Adrenal gland (tissue), 19 donors: ENCODE measurements at places on chromosomes 11 and 22. TPM values are rescaled to one million over a fixed set of nuclear protein-coding genes. Genes with fewer than 3 reads are reported as not detected.
A peak's percentile ranks its signal among the peaks of the same experiment; 100 is the strongest.

Gene SYTL2
- 9.2 TPM for total RNA-seq

DNA sequence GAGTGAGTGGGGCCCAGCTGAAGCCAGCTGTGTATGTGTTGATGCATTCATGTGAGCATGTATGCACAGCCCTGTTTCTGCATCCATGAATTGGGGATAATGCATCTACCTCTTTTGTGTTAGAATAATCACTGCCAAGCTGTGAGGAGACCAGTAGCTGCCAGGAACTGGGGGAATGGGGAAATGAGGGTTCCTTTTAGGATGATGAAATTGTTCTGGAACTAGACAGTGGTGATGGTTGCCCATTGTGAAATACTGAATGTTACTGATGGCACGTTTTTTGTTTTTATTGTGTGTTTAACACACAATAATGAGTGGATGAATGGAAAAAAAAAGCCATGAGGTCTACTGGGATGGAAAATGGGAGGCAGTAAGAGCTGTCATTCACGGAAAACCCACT lies 45.3 kb upstream of the WNT11 start:
- DNase-seq: no peak

Gene BTBD18
- not detected for total RNA-seq

DNA sequence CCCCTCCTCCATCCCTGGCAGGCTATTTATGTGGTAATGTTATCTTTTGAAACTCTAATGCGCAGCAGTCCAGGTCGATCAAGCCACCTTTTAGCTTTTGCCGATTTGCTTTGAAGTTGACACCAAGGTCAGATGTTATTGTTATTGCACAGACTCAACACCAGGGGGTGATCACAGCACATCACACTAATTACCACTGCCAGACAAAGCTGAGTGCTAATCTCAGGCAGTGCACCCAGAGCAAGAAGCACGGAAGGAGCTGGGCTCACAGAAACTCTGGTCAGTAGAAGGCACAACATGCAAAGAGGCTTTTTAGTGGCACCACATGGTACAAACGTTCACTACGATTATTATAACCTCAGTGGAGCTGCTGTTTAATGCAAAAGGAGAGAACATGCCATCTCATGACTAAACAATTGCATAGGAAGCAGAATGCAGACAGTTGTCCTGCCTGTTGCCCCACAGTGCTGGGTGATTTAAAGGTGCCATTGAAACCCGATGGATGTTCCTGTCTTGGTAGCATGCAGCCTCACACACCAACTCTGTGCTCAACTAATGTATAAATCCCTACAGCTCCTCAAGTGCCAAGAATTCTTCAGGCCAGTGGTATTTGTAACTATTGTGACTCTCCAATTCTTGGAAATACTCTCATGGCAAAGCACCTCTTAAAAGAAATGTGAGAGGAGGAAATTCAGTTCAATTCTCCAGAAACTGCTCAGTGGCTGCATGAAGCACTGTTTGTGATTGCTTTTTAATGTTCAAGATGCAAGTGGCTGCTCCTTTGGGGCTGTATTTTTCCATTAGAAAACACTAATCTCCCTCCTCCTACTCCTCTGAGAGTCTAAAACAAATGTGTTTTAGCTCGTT lies 353.9 kb upstream of the DDI1 start:
- DNase-seq: peak; percentile 66

Gene MOGAT2
- not detected for total RNA-seq

- no peak for DNase-seq
These were observed 19.2 kb upstream of the ADSL start for GRCh38 chr22:40326905-40327735.

DNA sequence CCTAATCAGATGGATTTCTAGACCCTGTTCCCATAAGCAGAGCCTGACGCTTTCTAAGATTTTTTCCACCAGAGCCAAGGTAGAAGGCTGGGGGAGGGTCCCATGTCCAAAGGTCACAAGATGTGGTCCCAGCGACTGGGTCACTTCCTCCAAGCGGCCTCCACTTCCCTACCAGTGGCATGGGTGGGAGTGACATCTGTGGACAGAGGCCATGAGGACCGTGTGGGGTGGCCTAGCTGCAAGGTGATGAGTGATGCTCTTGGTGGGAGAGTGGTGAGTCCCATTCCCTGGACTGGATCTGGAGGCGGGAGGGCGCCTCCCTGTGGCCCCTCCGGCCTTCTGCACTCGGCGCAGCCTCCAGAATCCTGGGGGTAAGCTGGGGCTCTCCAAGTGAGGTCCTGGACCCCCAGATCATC lies 32.4 kb upstream of the PRR5 start:
- DNase-seq: no peak

Gene MUC5AC
- total RNA-seq: not detected

DNA sequence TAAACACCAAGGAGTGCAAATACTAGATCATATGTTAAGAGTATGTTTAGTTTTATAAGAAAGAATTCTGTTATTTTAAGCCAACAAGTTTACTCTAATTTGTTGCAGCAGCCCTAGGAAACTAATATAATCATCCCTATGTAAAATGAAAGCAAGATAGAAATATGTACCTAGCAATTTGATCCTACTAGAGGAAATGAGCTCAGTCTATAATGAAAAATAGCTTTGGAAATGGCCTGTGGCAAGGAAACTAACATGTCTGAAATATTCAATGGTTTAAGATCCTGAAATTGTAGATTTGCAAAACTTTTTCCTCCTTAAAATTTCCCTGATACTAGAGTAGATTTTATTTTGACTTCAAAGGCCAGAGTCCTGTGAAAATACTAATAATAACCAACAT lies 112.7 kb upstream of the SLC5A12 start:
- DNase-seq: no peak

DNA sequence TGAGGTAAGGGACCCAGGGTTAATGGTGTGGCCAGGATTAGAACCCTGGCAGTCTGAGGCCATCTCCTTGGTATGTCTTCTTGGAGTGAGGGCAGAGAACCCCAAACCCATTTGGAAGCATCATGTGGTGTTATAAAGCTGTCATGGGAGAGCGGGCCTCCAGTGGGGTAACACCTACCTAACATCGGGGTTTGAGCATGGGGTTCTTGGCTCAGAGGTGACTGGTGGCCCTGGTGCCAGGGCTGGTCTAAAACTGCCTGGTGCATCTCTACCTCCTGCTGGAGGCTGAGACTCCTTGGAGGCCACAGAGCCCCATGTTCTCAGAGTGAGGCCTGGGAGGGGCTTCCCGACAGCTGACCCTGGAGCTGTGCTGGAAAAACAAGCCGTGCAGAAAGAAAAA lies 4.5 kb downstream of the PRDM11 start:
- DNase-seq: no peak

Gene C22orf42
- not detected for total RNA-seq

DNA sequence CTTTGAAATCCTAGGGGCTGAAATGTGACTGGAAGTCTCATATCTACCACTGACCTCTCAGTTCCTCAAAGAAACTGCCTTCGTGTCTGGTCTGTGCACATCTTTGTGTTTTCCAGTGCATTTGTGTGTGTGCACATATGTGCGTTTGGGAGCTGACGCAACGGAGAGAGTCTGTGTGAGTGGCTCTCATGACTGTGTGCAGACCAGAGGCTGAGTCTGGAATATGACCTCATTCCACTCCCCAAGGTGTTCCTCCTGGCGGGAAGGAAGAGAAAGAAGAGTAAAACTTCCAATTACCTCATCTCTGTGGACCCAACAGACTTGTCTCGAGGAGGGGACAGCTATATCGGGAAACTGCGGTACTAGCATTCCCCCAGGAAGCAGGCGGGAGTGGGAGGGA lies 16.5 kb downstream of the TUB start:
- DNase-seq: no peak

Gene ANO5
- 18.0 TPM for total RNA-seq

Gene ANKK1
- 0.54 TPM for total RNA-seq

Gene HBG1
- 3.6 TPM for total RNA-seq

DNA sequence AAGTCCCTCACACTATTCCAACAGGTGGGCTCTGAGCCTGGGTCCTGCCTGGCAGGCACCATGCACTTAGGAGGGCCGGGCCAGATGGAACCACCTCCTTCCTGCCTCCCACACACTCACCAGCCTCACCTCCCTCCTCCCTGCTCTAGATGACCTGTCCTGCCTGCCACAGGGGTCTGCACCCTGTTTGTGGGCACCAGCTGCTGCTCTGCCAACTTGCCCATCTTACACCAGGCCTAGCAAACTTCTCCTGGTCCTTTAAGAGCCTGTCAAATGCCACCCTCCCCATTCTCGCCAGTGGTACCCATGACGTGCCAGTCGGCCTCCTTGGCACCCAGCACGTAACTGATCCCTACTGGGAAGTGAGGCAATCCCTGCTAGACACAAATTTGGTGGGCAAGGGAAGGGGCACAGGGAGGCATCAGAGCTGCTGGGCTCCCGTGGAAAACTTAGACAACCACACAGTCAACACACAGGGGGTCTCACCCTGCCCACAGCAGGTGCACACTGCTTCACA lies 3.1 kb downstream of the MOB2 start:
- no peak for DNase-seq

DNA sequence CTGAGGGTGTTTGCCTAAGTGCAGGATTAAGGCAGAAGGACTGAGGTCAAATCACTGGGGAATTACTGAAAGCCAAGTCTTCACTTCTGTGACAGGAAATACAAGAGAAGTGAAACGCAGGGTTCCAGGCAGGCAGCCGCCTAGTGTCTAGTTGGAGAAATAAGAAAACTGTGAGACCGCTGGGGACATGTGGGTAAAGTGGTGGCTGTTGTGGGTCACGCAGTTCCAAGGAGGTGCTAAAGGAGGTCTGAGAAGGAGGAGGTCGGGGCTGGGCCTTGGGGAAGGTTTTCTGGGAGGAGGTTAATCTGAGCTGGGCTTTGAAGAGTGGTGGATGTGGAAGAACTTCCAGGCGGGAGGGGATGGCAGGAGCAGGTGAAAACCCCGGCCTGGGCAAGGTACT lies 11.2 kb downstream of the MCM5 start:
- DNase-seq: no peak

Gene GAL
- total RNA-seq: not detected

Gene RCE1
- total RNA-seq: 24.1 TPM

Gene KCNJ11
- total RNA-seq: 0.11 TPM

Gene TSPAN32
- total RNA-seq: not detected

Gene C11orf86
- total RNA-seq: 1.2 TPM

DNA sequence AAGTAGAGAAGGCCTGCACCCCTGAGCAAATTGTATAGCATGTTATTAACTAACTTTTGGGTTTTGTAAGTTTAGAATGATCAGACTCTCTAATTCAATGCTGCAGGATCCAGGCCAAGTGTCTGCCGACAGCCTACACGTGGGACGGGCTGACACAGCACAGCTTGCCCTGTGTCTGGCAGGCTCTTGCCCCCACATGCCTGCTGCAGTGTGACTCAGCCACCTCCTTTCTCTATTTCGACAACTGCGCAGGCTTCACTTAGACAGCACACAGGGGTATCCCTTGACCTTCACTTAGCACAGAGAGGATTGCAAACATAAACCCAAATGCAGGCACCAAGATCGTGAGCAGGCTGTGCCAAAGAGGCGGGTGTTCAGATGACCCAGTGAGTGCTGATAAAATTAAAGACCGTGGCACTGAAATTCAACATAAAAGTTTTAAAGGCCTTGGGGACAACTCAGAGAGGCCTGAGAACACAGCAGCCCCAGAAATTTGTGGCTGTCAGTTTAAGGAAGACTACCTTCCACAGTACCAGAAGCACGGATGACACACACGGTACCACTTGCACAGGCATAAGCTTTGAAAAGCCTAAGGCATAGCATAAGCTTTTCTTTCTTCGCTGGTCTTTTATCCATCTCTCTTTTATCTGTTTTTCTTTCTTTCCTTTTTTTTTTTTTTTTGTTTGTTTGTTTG lies 37.8 kb downstream of the SCN3B start:
- peak; percentile 95 for DNase-seq

- no peak for DNase-seq
These were observed 2.9 kb upstream of the CTSC start for GRCh38 chr11:88340366-88340935.

- peak; percentile 78 for DNase-seq
These were observed 87.5 kb downstream of the RRM1 start for GRCh38 chr11:4181782-4182721.

Gene APOBEC3H
- total RNA-seq: 8.6 TPM

GRCh38 chr11:93493252-93493897 lies 49.8 kb downstream of the SMCO4 start:
- no peak for DNase-seq

DNA sequence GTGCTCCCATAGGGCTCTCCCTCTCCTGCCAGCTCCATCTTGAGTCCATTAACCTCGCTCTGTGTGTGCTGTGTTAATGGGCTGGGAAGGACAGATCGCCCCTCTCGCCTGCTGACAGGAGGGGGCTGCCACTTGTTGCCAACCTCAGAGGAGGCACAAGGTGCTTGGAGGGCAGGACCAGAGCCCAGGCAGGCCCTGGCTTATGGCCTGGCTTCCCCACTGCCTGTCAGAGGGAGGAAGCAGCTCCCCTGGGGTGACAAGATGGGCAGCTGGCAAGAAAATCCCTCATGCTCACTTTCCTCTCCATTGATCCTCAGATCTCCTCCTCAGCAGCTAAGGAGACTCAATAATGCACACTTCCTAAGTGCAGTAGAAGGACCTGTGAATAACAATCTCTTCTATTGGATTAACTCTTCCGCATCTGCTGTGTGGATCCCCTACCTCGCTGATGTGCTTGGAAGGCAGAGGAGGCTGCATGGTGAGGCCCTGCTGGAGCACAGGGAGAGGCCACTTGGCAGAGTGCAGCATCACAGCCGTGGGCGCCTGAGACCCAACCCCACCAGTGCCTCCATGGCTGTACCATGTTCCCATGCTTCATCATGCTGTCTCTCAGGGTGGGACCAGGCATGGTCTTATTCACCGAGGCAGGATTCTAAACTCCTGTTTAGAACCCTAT lies 70.3 kb downstream of the TRIM29 start:
- DNase-seq: no peak

DNA sequence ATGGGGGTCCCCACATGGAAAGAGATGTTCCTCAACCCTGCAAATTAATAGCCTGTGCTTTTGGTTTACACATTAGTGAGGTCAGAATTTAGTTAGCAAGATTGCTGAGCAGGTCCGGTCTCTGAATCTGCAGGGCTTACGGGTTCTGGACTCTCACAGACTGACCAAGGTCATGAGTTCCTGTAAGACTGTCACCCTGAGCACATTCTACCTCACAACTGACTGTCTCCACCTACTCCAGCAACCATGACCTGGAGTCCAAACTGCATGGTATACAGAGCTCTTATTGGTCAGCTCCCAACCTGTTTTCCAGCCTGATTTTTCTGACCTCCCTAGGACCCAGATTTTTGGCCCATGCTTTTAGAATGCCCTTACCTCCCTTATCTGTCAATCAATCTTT lies 28.2 kb downstream of the DKK3 start:
- no peak for DNase-seq

DNA sequence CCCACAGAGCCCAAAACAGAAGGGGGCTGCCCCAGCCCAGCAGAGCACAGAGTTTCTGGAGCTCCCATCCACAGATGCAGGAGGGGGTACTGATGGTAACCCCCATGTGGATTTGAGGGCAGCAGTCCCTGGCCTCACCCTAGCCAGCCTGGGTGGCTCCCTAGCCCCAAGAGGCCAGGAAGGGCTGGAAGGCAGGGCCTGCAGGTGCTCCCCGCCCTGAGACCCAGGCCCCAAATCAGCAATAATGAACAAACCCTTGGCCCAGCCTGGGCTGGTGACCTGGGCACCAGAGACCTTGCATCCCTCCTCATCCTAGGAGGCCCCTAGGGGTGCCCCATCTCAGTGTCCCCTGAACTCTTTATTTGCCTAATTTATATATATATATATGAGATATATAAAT lies 61.6 kb downstream of the MORC2 start:
- no peak for DNase-seq

GRCh38 chr11:33399421-33399820 lies 142.2 kb downstream of the HIPK3 start:
- no peak for DNase-seq

GRCh38 chr11:122633219-122633829 lies 22.2 kb upstream of the UBASH3B start:
- DNase-seq: peak; percentile 26
